Activated CD4-positive, alpha-beta T cell treated with anti-CD3 and anti-CD28 coated beads, Interleukin-2, Interleukin-6, amounts not matched to agents 100 ng/mL and 50 ng/mL, durations not matched to agents 16 hours and 8 hours (primary cell): ENCODE measurements at places on chromosomes 3 and 15.
A peak's percentile ranks its signal among the peaks of the same experiment; 100 is the strongest.

DNA sequence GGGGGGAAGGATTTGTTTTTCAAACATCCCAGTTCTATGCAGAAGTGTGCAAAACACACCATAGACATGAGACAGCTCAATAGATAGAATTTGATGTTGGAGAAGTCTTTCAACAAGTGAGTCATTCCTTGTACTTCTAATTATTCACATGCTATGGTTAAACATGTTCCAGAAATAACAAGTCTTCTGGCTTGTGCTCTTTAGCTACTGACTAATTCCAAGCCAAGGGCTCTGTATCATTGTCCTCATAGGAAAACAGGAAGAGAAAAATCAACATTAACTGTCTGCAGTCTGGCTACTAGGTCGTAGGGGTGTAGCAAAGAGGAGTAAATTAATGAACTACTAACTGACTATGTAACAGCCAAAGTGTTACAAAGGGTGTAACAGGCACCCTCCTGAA is 25.8 kb downstream of the LDHAL6B start:
- DNase-seq, result no peak

GRCh38 chr3:153042088-153042487 is 119.9 kb upstream of the RAP2B start:
- peak; percentile 11 for DNase-seq

DNA sequence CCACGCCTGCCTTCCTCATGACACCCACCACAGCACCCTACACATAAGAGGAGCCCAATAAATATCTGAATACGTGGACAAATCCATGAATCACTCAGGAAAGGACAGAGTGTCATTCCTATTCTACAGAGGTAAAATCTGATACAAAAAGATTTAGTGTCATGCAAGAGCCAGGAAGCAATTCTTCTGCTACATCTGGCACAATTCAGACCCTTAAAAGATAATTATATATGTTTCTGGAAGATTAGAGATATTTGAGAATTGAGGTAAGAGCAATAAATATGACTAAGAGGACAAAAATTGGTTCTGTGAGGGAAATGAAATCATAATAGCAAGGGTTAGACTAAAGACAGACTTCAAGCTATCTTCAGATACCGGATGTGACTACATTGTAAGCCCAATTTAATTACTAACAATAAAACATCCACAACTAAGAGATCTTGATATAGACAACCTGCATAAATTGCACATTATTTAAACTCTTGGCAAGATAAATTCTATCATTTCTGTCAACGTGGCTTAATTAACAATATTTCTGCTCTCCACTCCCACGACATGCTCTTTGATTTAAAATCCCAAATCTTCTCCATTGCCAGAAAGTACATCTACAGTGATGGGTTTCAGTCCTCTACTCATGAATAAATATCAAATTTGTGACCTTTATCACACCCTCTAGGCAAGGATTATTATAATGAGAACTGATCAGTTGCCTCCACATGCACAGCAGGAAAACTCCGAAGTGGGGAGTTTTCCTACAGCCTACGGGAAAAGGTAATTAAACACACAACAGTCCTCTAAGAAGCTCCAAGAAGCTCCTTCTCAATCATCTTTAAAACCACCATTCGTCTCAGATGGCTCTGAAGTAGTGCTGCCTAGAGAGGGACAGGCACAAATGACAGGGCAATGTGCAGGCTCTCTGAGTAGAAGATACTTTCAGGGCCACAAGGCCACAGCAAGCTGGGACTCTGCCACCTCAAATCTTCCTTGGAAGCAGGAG is 32.6 kb downstream of the MB21D2 start:
- DNase-seq, result no peak

DNA sequence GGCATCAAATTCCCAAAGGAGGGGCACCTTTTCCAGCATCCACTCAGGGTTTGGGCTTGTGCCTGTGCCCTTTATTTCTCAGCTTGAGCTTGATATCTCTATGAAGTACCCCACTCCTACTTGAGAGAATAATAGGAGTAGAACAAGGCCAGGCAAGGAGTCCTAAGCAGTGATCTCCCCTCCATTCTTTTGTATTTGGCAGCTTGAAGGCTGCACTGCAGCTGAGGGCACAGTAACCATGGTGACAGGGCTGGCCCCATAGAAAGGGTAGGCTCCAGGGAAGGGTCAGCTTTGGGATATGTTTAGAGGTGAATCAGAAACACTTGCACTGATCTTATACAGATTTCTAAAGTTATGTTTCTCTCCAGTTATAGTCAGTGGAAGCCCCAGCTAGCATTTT is 145.4 kb upstream of the SLC24A5 start:
- no peak for DNase-seq

GRCh38 chr15:64443016-64443415 is 17.4 kb upstream of the ZNF609 start:
- no peak for DNase-seq

GRCh38 chr3:49804141-49805041 is 1.3 kb downstream of the INKA1 start:
- DNase-seq, result no peak

GRCh38 chr3:107632576-107632975 is 109.8 kb downstream of the BBX start:
- DNase-seq, result no peak

- no peak for DNase-seq
Measured at GRCh38 chr3:178393146-178393545, 143.1 kb upstream of the KCNMB2 start.

DNA sequence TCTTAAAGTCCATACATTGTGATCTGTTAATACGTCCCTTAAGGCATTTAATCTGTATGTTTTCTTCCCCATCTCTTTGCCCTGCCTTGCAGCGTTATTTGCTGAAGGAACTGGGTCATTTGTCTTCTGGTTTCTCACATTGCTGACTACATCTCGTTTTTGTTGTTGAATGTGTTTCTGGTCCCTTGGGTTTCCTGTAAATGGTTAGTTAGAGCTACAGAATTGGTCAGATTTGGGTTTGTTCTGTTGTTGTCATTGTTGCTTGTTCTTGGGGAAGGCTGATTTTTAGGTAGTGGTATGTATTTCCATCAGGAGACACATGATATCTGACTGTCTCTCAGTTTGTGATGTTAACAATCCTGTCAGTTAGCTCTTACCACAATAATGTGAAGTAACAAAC is 27.0 kb upstream of the ITPKA start:
- DNase-seq, result no peak

- no peak for DNase-seq
Measured at GRCh38 chr15:94375997-94376396, 144.6 kb downstream of the MCTP2 start.

DNA sequence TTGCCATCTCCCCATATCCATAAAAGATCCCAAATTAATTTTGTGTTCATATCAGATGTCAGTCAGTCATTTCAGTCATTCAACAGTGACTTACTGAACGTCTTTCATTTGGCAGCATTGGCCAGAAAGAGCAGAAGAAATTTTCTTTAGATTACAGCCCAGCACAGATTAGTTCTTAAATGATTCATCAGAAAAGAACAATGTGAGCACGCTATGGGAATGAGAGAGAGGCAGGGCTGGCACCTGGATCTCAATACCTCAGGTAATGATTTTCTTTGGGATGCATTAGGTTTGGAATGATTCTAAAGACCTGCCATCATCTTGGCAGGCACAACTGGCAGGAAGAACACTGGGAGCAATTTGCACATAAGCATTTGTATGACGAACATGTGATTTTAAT is 41.6 kb downstream of the FBN1 start:
- DNase-seq, result no peak

DNA sequence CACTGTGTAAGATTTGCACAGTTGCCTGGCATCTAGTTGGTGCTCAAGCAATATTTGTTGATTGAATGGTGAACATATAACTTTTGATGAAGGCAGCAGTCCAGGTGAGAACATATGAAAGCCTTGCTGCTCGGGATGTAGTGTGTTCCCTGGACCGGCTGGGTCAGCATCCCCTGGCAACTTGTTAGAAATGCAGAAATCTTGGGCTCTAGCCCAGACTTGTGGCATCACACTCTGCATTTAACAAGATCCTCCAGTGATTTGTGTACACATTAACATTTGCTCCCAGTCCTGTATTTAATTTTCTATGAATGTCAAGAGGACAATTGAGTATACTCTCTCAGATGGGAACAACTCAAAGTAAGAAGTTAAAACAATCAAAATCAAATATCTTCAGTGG is 69.0 kb upstream of the SAMMSON start:
- DNase-seq, result no peak

- DNase-seq, result no peak
Measured at GRCh38 chr15:67753891-67754290, 71.4 kb upstream of the SKOR1 start.

DNA sequence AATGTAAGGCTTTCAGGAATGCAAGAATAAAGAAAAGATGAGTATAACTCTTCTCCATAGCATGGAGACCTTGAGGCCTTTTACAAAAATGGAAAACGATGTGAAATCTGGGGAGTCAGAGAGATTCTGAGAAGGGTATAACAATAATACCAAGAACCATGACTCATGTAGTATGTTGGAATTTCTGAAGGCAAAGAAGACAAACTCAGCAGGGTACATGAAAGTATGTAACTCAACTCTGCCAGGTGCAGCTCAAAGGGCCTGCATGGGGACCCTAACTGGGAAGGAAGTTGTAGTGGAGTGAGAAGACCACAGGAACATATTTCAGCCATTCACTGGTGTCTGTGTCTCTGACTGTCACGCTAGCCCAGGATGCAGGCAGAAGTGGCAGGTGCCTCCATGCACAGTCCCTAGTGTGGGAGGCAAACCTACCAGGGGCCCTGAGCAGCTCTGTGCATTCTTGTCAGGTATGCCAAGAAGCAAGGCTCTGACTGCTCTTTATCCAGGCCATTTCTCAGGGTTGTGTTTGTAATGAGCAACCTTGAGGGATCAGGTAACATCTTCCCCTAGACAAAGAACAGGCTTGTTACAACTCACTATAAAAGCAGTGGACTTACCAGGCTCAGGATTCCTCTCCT is 57.2 kb downstream of the GPR156 start:
- DNase-seq, result peak; percentile 5

GRCh38 chr3:64650096-64650622 is 37.6 kb downstream of the ADAMTS9 start:
- DNase-seq, result no peak

DNA sequence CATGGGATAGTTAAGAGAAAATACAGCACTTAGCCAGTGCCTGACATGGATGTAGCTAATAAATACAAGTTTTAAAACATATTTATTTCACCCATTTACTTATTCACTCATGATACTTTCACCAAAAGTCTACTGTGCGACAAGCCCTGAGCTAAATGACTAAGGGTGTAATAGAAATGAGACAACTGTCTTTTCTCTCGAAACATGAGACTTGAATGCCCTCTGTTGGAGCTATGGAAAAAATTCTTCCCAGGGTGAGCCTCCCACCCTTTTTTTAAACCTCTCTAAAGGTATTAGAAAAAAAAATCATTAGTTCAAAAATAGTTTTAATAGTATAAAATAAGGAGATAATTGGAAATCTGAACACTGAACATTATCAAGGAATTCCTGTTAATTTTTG is 24.3 kb upstream of the RPL14 start:
- no peak for DNase-seq

GRCh38 chr15:45892182-45892581 is 257.4 kb downstream of the SQOR start:
- no peak for DNase-seq

GRCh38 chr15:50116477-50116876 is 2.6 kb downstream of the ATP8B4 start:
- DNase-seq, result peak; percentile 68

DNA sequence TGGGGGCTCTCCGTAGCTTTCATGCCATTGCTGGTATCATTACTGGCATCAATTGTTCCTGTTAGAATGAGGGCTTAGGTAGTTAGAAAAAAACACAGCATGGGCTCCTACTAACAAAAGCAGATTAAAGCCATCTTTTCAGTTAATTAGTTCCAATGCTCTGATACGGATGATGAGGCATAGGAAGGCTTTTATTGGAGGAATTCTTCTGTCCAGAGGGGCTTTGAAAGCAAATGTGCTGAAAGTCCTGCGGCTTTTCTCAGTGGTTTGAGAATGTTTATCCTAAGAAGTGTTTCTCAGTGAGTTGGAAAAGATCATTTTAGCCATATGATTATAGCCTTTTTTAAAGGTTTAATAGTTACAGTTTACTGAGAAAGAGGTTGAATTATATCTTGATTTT is 198.5 kb downstream of the THSD4 start:
- no peak for DNase-seq

DNA sequence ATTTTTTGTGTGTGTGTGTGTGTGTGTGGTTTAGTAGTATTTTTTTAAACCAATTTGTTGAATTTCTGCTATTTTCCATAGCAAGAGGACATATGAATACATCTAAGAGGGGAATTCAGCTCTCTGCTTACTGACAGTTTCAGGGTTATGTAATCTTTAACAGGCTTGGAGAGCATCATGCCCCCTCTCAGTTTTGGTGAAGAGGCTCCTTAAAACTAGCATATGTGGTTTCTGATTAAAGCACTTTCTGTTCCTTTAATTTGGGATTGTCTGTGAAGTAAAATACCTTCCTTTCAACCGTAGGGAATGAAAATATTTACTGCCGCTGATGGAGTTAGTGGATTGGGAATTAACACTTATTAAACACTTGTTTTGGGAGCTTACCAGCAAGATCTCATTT is 19.4 kb upstream of the NFKBIZ start:
- DNase-seq, result no peak

GRCh38 chr3:133238015-133238414 is 161.8 kb upstream of the BFSP2 start:
- DNase-seq, result no peak

GRCh38 chr3:15044326-15044725 is 20.8 kb downstream of the MRPS25 start:
- no peak for DNase-seq

DNA sequence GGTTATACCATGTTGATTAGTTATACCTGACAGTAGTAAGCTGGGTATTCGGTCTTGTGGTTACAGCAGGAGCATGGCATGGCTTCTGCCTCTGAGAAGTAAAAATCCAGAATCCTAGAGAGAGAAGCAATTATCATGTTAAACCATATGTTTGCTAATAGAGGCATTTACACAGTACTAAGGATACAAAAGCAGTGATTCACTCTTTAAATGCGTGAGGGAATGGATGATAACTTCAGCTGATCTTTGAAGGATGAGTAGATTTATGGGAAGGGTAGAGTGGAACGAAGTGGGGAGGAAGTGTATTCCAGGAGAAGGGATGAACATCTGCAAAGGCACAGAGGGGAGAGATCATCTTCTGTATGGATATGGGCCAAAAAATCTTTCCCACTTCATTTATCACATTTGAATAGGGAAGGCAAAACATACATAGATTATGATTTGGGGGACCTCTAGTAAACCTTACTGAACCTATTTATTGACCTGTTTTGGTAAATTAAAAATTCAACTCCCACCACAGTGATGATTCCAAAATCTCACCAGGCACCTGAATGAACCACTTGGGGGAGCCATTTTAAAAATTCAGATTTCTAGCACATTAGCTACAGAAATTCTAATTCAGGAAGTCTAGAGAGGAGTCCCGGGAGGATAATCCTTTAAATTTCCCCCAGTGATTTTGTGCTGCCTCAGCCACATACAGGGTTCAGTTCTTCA is 35.1 kb downstream of the IGSF10 start:
- no peak for DNase-seq
